Stimulated activated CD4-positive, alpha-beta T cell treated with anti-CD3 and anti-CD28 coated beads, Interleukin-12 subunit alpha, Interleukin-12 subunit beta, amount 100 ng/mL, for 4 hours (primary cell): ENCODE measurements at places on chromosomes 1 and 21.

- no peak for DNase-seq
Observed at GRCh38 chr1:196680107-196680506, 28.3 kb downstream of the CFH start.

- no peak for DNase-seq
Observed at GRCh38 chr1:103448560-103448959, 76.9 kb upstream of the RNPC3 start.

DNA sequence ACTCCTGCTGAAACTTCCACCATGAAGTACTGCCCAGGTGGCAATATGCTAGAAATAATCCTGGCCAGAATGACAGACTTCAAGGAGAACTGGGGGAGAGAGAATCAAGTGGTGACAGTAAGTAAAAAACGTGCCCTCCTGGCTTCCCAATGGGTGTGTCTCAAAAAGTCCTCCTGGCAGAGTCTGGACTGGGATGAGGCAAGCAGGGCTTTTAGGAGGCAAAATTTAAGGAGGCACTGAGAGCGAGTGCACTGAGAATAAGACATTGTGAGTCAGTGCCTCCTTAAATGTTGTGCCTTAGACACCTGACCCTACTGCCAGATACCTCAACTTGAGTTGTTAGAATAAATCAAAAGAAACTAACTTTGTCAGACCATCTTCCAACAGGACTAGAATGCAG lies 2.2 kb downstream of the LRRC52 start:
- DNase-seq = no peak

DNA sequence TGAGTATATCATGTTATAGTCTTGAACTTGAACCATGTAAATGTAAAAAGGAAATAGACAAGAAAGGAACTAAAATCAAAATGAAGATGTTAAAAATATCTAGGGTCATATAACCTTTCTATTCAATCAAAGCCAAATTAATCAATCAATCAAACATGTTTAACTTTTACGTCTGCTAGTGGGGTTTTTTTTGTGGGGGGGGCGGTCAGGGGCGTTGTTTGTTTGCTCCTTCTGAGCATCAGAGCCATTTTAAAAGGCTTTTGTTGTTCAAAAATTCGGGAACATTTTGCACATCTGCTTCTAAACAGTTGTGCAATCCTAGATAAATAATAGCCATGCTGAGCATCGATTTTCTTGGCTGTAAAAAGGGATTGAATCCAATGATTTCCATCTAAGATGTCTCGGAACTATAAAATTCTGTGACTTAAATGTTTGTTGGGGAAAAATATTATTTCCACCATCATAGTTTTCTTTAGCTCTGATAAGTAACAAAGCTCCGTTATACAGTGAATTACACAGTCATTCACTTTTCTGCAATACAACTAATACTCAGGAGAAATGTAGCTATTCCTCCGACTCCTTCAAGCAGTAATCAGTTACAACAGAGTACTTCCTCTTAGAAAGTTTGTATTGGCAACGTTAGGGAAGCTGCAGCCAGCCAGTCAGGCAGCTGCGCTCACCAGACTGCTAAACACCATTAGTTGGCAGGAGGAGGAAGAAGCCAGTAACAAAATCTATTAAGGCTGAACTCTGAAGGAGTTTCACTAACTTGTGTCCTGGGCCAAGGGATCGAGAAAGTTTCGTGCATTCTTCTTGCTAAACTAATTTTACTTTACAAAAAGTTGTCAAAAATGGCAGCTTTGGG lies 2.2 kb downstream of the SPATA6 start:
- DNase-seq = no peak

- no peak for DNase-seq
Observed at GRCh38 chr21:38170283-38170682, 86.5 kb upstream of the KCNJ15 start.
